ENCODE measurements at places on chromosomes 5 and 9.

DNA sequence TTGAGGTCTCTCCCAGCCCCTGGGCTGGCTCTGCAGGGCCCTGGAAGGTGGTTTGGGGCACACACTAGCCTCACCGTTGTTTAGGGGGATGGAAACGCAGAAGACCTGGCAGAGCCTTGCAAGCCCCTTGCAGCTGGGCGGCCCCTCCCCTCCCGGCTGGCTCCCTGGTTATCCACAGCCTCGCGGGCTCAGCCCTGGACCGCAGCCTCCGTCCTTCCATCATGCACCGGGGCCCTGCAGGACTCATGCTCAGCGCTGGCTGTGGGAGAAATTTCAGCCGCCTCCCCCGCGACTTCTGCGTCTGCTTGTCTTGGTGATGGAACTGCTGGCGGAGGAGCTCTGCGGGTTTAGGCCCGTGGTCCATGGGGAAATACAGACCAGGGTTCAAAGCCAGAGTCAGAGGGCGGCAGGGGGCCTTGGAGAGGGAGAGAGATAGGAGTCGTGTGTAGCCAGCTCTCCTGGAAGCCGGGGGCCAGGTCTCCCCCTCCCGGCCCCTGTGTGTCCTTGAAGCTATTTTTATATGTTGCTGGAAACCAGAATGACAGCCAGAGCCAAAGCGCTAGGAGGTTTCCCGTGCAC, 75.8 kb upstream of the IER5L start:
- DNase-seq = peak; percentile 94

DNA sequence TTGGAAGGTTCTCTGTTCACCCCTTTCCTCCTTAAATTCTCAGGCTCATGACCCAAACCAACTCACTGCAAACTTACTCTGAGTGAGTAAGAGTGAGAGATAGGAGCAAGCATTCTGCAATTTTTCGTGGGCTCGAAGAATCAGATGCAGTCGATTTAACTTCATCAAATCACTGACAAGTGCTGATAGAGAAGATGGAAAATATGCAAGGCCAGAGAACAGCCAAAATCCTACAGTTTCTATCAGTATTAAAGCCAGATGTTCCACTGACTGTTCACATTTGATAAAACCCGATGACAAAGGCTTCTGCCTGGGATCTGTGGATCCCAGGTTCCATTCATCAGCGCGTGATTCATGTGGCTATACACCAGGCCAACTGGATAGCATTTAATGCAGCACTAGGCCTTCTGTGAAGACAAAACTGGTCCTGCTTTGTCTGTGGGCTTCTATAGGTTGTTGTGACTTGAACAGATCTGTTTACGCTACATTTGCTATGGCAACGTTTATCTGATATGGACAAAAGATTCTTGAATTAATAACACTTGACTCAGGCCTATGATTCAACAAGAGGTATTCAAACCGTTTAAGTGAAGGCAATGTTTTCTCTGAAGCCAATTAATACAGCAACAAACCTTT, 251.2 kb downstream of the NFIB start:
- DNase-seq = no peak

GRCh38 chr5:39211773-39212172, 7.6 kb downstream of the FYB1 start:
- no peak for DNase-seq

- no peak for DNase-seq
These were observed 46.4 kb upstream of the PRRC2B start for GRCh38 chr9:131347376-131348020.

GRCh38 chr9:19998153-19998552, 209.3 kb upstream of the SLC24A2 start:
- no peak for DNase-seq

DNA sequence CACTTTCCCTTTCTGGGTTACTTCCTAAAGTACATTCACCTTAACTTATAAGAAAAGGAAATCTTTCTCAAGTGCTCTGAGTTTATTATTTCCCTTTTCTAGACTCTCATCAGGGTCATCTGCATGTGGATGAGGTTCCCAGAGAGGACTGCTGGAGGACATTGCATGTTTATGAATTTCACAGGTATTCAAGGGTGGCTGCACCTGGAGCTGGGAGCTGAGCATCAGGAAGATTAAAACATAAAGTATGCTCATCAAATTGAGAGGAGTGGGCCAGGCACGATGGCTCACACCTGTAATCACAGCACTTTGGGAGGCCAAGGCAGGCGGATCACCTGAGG, 34.7 kb upstream of the PLIN2 start:
- DNase-seq = no peak

- no peak for DNase-seq
These were observed 163.5 kb downstream of the SEMA6A start for GRCh38 chr5:116411101-116411571.

DNA sequence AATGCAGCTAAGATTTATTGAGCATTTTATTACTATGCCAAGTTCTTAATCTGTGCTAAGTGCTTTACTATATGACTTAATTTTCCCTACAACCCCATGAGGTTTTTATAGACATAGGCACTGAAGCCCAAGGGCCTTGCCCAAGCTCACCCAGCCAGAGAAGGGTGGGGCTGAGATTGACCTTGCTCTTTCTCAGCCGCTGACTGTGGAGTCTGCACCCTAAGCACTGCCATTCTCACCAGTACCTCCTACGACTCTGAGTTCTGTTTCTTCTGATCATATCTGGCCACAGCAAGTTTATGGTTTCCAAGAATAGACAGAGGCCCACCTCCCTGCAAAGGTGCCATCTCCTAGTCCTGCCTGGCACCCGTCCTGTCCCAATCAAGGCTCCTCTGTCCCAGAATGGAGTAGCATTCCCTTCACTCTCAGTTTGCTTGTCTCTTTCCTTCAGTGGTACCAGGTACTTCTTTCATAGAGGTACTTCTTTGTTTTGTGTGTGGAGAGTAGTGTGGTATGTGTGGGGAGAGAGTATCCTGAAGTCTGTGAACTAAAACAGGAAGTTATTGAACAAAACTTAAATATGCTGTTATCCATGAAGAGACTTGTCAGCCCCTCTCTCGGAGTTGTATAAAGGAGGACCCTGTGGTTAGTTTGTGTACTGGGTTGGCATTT, 42.6 kb downstream of the CSF1R start:
- peak; percentile 44 for DNase-seq

- DNase-seq = no peak
These were observed 109.8 kb downstream of the NR6A1 start for GRCh38 chr9:124661271-124661670.

GRCh38 chr5:103101079-103101750, 18.7 kb downstream of the GIN1 start:
- no peak for DNase-seq

DNA sequence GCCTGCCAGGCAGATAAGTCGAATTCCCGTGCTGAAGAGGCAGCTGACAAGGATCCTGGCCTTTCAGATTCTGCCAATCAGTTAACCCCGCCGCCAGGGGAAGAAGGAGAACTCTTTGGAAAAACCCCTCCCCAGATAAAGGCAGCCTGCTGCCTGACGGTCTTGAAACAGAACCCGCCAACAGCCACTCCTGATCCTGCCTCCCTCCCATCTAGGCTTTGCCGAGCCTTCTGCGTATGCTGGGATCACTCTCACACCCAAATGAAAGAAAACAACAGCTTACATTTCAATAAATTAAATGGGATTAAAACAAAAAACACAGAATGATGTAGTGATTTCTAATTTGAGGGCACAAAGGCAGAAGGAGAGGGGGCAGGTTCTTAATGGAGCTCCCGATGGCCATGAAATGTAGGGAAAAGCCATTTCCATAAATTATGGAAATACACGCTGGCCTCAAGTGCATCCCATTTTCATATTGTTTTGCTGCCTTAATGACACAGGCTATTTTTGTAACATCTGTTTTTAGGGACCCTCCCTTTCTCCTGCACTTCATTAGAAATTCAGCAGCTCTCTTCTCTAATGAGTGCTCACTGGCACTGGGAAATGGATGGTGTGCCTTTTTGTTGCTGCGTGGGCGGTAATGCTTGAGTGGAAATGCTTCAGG, 319.1 kb downstream of the MED10 start:
- no peak for DNase-seq

GRCh38 chr5:141516672-141517025, 27.8 kb downstream of the PCDHGC5 start:
- DNase-seq = peak; percentile 83

GRCh38 chr5:115150512-115150911, 19.2 kb downstream of the TRIM36 start:
- DNase-seq = no peak

GRCh38 chr9:347667-348292, 133.1 kb downstream of the DOCK8 start:
- DNase-seq = no peak

DNA sequence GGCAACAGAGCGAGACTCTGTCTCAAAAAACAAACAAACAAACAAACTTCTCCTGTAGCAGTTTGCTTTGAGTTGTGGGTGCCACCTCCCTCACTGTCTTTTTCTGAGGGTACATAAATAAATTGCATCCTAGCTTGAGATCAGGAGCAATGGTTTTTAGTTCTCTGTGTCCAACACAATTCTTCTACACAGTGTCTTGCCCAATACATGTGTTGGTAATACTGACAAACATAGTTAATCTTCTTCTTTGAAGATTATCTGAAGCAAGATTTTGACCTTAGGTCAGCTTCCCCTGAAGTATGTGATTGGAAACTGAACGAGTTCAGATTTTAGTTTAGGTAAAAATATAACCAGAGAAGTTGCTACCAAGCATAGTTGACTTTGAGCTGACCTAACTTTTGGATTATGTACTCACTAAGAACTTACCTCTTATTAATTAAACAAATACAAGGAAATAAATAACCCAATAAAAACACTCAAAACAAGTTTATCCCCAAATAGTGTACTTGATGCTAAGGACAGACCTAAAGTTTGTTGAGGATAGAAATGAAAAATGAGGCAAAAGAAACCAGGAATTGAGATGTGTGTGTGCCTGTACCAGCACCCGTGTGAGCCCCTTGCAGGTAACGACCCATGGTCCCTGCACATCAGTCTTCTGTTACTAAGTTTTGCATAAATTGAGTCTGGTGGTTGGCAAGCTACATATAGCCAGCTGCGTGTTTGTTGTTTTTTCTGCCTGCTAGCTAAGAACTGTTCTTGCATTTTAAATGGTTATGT, 16.2 kb downstream of the TJP2 start:
- no peak for DNase-seq

GRCh38 chr9:82331079-82331478, 342.5 kb downstream of the SPATA31D1 start:
- DNase-seq = no peak

DNA sequence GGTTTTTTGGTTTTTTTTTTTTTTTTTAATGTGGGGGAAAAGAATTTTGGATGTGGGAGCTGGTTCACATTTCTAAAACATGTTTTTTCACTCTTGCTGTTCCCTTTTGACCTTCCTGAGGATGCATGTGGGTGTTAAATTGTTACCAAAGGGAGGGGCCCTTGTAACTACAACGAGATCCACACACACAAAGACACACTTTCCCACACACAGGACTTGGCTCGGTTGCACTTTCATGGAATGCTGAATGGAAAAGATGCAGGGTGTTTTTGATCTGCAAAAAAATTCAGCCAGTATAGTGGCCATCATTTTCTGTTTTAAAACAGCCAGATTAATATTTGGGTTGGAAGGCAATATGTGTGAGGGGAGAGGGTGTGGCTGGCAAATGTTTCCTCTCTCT, 576.9 kb downstream of the EBF1 start:
- DNase-seq = no peak

- DNase-seq = no peak
These were observed 18.6 kb upstream of the SLC6A19 start for GRCh38 chr5:1182633-1183423.

GRCh38 chr9:135159801-135160200, 72.3 kb downstream of the OLFM1 start:
- peak; percentile 60 for DNase-seq

Measured in osteoblast (primary cell).